NCI-H2081 (cell line): ENCODE measurements at places on chromosomes 2 and 18.

DNA sequence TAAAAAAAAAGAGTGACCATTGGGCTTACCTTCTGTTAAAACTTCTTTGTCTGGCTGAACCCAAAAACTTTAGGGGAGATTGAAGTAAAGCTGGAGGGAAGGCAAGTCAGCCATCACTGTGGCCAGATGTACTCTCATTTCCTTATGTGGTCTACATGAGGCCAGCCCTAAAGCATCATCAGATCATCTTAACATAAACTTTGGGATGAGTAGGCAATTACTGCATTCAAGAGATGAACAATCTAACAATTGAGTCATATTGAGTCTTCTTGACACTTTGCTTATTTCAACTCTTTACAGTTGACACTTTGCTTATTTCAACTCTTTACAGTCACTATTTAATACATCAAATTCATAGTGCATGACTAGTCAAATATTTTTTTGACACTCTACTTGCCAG lies 155.6 kb downstream of the QPCT start:
- no peak for DNase-seq

GRCh38 chr2:176147210-176147799 lies 4.0 kb upstream of the HOXD4 start:
- no peak for DNase-seq

GRCh38 chr2:45765728-45766254 lies 114.3 kb downstream of the PRKCE start:
- DNase-seq, result no peak

- DNase-seq, result no peak
Observed at GRCh38 chr18:58095222-58095621, 51.2 kb downstream of the NEDD4L start.

- no peak for DNase-seq
Observed at GRCh38 chr18:67359873-67360838, 156.4 kb downstream of the DSEL start.

GRCh38 chr2:82852787-82853186 lies 1606.3 kb downstream of the SUCLG1 start:
- DNase-seq, result no peak

DNA sequence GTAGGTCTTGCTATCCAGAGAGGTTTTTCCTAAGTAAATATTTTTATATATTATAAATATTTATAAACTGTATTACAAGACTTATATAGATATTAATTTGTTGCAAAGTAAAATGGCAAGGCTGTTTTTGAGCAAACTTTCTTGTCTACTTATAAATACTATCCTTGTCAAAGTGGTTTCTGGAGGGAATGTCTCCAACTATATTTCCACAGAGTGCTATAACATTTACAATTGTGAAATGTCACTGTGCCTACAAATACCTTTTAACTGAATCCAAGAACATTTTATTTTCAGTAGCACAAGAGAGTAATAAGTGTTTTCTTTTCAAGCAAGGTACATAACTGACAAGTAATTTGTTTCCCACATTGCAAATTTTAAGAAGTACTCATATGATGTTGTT lies 256.8 kb downstream of the ZNF385B start:
- no peak for DNase-seq

DNA sequence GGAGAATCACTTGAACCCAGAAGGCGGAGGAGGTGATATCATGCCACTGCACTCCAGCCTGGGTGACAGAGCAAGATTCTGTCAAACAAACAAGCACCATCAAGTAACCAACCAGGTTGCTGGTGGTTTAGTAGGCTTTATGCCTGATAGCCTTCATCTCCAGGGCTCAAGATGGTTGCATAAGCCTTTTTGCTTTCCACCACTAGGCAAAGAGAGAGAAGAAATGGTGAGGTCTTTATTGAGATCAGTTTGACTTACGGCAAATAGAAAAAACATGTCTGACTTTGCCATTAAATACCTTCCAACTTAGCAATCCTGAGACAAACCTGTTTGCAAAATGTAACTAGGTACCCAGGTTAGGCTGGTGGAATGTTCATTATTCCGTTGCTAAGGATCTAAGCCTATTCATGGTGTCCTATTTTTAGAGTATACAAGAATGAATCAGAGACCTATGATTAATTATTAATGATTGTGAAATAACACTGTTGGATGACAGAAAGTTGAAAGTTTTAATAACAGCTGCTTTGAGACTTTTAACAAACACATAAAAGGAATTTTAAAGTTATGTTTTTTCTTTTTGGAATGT lies 53.5 kb upstream of the SLC38A11 start:
- DNase-seq, result no peak

DNA sequence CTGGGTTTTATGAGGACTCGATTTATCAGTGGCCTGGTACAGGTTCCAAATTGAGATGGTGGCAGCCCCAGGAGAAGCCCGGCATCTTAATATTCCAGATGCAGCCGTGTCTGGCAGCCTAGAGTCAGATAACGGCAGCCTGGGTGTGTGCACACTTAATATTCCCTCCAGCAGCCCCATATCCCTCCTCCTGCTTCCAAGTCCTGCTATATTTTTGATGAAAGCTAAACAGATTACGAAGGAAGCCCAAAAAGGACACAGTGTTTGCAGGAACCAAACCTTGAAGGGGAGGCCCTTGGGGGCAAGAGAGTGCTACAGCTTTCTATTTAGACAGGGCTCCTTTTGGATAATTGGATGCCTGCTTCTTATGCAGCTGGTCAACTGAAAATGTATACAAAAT lies 25.1 kb upstream of the ALK start:
- DNase-seq, result no peak

GRCh38 chr18:22207021-22207758 lies 37.8 kb downstream of the GATA6 start:
- DNase-seq, result no peak

DNA sequence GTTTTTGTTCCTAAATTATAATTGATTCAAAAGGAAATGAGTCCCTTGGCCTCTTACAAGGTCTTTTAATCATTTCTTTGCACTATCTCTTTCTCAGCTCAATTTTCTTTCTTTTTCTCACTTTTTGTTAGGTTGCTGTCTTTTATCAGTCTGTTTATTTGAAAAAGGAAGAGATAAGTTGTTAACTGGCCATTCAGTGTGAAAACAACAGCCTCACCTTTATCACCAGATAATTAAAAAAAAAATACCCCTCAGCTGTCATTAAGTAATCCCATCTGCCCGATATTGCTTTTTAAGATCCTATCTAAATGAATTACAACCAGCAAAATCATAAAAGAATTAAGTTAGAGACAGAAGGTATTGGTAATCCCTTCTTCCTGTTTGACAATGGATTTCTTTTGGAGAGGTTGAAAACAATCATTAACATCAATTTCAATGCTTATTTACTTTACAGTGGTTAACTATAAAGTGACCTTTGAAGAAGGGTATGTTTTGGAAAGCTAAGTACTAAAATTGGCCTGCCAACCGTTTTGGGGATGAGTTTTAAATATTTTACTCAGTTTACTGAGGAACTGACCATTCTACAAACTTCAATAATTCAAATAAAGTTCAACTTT lies 104.9 kb downstream of the TGIF1 start:
- no peak for DNase-seq

- no peak for DNase-seq
Observed at GRCh38 chr18:67589325-67589724, 72.8 kb upstream of the DSEL start.

- no peak for DNase-seq
Observed at GRCh38 chr18:9691235-9691634, 16.9 kb upstream of the RAB31 start.

DNA sequence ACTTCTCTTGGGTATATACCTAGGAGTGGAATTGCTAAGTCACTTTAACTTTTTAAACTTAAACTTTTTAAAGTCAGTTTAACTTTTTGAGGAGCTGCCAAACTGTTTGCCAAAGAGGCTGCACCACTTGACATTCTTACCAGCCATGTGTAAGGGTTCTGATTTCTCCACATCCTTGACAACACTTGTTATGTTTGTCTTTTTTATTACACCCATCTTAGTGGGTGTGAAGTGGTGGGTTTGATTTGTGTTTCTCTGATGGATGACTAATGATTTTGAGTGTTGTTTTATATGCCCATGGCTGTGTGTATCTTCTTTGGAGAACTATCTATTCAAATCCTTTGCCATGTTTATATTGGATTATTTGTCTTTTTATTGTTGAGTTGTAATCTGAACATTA lies 13.6 kb downstream of the ASAP2 start:
- no peak for DNase-seq
